ENCODE measurements at places on chromosomes 16 and 17.

DNA sequence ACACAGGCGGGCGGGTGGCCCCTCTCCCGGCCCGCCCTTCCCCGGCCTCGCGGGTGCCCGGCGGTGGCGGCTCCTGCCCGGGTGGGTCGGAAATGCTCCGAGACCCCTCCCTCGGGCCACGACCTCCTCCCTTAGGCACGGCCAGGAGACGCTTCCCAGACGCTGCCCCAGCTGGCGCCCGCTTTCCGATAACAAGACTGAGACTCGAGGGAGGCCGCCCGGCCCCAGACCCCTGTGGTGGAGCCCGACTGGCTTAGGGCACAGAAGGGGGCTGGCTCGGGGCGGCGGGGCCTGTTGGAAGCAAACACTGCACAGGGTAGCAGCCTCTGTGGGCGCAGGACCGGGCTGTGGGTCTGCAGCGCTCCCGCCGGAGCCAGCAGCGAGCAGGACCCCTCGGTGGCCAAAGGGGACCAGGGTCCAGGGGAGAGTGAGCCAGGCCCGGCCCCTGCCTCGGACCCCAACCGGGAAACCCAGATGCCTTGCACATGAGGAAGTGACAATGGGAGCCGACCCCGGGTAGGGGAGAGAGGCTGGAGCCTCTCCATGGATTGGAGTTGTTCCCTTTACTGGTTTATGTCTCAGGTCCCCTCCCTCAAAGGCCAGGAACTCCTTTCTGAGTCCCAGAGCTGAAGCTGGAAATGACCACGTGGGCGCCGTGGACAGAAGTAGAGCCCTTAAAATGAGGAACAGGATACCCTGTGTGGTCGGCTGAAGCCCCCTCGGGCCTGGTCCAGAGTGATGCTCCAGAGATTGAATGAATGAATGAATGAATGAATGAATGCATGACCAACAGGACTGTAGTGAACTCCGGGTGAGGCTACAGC, 19.8 kb upstream of the ADCY7 start:
- no peak for DNase-seq

GRCh38 chr17:70355185-70355584, 185.9 kb downstream of the KCNJ2 start:
- no peak for DNase-seq

GRCh38 chr16:89536886-89537548, 23.5 kb upstream of the RPL13 start:
- no peak for DNase-seq

DNA sequence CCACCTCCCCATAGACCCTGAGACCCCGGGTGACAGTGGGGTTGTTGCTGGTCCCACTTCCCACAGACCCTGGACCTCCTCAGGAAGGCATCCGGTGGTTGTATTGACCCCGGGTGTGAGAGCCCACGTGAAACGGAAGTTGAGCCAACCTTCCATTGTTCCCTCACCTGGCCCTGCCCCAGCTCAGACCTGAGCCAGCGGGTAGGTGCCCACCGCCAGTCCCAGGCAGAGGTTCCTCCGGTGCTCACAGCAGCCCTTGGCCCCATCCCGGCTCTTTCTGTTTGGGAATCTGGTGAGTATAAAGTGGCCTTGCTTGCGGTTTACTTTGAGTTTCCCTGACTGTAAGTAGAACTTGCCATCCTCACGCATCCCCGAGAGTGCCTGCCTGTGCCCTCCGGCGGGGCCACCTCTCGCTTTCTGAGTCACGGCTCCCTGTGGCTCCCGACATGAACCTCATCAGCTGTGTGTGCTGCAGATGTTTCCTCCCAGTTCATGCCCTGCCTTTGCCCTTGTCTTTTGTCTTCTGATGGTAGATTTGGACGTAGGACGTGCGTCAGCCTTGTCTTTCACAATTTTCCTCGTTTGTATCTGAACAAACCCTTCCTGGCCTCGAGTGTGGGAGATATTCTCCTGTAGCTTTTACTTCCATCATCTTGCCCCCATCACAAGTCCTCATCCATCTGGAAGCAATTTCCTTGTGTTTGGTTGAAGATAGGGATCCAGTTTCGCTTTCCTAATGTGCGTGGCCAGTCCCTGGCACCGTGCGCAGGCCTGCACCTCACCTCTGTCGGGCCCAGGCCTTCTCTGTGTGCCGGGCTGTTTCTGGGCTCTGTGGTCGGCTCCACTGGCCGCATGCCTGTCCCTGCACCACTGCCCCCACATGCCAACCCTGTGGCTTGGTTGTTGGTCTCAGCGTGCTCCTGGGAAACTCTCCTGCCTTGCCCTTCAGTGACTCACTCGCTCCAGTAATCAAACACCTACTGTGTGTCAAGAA, 76.0 kb downstream of the METRNL start:
- DNase-seq, result no peak

DNA sequence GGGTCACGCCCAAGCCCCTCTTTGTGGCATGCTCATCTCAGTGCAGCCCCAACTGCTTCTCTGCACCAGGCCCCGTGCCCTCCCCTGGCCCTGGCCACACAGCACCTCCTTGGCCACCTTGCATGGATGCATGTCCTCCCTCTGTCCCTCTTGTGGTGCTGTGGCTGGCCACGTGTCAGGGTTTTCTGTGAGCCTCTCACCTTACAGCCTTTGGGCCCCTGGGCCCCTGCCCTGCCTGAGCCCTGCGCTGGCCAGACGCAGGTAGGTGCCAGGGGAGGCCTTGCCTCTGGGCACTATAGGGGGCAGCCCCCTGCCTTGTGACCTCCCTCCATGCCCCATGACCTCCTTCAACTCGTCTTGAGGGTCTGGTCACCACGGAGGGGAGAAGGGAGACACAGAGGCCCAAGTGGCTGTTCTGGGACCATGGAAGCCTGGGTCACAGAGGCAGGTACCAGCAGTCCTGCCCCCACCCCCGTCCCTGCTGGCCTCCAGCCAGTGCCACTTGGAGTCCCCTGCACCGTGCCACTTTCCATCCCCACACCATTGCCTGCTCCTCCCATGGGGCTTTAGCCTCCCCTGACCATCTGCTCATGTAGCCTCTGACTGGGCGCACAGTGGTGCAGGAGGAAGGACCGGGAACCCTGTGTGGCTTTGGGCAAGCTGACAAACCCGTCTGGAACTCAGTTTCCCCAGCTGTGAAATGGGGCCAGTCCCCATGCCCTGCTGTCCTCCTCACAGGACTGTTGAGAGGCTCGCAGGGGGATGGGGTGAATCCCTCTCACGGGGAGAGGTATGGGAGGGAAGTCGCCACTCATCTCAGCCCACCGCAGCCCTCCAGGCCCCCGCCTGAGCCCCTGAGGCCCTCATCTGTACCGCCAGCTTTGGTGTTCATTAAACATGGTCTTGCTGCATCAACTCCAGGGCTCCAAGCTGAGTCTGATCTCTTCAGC, 11.5 kb upstream of the ATP6V0C start:
- DNase-seq, result no peak

DNA sequence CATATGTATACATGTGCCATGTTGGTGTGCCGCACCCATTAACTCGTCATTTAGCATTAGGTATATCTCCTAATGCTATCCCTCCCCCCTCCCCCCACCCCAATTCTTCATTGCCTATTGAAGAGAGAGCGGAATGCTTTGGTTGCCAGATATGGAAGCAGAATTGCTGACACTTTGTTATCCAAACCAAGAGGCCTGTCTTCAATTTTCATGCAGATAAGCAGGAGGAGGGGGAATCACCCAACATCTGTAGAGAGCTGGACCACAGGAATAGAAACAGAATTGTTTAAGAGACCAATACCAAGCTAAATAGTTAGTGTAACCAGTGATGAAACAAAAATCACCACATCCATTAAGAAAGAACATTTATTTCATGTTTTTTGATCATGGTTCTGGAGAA, 7.1 kb downstream of the ASPA start:
- DNase-seq, result no peak

DNA sequence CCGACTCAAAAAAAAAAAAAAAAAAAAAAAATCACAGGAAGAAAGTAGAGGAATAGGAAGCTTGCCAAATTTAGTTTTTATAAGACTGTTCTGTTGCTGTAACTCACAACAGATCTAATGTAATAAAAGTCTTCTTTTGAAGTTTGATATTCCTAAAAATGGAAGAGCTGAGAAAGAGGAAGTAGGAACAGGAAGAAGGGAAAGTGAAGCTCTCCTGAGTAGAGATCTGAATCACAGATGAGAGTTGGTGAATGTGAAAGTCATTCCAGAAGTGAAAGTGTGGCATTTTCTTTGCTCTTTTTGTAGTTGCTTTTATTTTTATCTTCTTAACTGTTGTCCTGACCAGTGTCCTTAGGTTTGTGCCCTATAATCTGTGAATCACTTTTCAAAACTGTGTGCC, 2.1 kb downstream of the NMT1 start:
- DNase-seq, result no peak
